ENCODE measurements at places on chromosomes 13 and 19.

- no peak for DNase-seq
Observed at GRCh38 chr19:6686628-6686975, 16.6 kb upstream of the TNFSF14 start.

- DNase-seq = no peak
Observed at GRCh38 chr19:30932854-30933253, 416.4 kb downstream of the TSHZ3 start.

- no peak for DNase-seq
Observed at GRCh38 chr19:41932259-41932719, 4.0 kb upstream of the ERFL start.

GRCh38 chr19:50464348-50464747 lies 12.0 kb upstream of the EMC10 start:
- no peak for DNase-seq

- DNase-seq = no peak
Observed at GRCh38 chr13:50353651-50354415, 338.6 kb downstream of the KCNRG start.

GRCh38 chr19:13987101-13987890 lies 18.8 kb downstream of the RFX1 start:
- no peak for DNase-seq

DNA sequence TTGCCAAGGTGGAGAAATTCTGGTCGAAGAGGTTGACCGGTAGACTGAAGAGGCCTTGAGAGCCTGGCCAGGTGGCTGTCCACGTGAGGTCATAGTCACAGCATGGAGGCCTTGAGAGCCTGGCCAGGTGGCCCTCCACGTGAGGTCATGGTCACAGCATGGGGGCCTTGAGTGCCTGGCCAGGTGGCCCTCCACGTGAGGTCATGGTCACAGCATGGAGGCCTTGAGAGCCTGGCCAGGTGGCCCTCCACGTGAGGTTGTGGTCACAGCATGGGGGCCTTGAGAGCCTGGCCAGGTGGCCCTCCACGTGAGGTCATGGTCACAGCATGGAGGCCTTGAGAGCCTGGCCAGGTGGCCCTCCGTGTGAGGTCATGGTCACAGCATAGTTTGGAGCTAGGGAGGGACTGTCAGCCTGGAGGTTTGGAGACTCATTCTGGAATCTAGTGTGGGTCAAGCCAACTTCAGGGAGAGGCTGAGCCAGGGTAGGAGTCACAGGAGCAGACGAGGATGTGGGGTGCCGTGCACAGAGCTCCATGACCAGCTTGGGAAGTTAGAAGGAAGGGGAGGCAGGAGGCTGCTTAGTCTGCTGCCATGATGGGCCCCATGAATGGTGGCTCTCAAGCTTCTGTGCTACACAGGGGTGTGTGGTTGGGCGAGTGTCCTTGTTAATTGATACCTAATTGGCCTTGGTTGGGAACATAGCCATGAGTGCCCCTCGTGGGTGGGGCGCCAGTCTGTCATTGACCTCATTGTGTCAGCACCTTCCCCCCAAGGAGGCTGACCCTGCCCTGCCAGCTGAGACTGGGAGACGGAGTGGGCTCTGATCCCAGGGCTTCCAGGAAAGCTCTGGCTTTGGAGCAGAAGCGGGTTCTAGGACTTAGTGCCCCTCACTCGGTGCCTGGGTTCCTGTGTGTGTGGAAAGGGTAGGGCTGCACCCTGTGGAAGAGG lies 4.0 kb downstream of the LENG9 start:
- no peak for DNase-seq

DNA sequence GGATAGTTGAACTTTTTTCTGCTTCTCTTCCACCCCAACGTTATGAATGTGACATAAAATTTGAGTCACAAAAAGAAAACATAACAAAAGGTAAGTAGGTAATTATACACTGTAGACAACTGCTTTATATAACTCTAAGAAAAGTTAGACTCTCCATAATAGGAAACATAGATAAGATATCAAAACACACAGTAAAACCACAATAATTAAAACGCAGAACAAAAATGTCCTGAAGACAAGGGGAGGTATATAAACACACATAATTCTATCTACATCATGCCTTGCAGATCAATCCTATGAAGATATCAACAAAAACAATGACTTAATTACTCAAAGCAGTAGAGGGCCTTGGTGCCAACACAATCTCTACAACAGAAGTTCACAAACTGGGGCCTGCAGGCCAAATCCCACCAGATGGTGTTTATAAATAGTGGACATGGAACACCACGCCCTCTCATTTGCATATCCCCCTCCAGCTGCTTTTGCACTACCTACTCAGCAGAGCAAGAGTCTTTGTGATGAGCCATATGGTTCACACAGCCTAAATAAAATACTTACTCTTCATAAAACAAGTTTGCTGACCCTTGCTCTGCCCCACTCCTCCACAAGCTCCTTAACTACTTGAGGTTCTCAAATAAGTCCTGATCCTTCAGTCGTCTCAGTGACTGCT lies 254.7 kb downstream of the KLF12 start:
- no peak for DNase-seq

DNA sequence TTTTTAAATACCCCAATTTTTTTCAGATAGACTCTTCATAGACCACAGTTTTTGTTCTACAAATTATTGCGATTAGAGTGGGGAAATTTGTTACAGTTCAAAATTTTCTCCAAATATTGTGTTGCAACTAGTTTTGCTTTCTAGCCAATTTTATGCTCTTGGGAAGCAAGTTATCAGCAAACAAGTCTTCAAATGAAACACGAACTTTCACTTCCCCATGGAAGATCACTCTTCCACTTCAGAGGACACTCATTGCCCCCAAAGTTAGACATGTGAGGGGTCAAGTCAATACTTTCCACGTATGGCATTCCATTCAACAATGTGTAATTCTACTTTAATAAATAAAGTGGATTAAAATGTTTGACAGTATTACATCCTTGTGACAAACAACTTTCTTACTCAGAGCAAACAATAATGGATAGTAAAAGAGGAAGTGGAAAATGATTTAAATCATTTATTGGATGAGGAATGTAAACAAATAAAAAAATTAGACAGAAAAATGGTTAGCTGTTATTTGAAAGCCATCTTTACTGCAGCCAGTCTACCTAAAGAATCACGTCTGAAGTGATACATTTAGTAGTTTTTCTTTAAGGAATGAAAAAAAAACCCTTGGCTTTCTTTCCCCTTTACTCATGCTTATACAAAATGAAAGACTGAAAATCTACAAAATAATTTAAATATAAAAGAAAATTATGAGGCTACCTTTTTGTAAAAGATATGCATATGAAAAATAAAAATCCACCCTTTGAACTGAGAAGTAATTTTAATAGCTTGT lies 41.2 kb upstream of the TNFSF11 start:
- no peak for DNase-seq

DNA sequence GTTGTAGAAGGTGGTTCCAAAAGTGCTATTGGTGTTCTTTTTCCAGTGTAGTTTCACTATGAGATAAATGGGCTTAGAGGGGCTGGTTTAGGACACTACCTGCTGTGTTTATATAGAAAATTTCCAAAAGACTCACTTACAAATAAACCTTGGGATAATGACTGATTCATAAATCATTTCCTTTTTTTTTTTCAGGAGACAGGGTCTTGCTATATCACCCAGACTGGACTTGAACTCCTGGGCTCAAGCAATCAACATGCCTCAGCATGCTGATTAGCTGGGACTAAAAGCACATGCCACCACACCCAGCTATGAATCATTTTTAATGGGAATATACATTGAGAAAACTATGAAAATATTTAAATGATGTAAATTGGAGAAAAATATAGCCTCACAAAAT lies 376.6 kb downstream of the PCDH9 start:
- DNase-seq = no peak

GRCh38 chr13:105097521-105097920 lies 1437.9 kb downstream of the EFNB2 start:
- DNase-seq = no peak

DNA sequence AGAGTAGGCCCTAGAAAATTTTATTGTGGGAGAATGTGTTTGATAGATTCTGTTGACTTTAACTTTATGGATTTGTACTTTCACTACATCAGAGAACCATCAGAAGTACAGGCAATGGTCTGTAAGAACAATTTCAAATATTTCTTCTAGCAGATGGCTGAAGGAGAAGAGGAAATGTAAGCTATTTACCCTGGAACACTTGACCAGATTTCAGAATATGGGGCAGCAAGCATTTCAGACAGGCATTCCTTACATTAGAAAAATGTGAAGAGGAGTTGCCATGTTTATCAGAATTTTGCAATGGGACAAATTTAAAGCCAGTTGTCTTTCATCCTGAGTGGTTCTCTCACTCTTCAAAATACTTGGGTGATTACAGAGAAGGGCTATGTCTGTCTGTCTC lies 7.5 kb downstream of the FRY start:
- no peak for DNase-seq

DNA sequence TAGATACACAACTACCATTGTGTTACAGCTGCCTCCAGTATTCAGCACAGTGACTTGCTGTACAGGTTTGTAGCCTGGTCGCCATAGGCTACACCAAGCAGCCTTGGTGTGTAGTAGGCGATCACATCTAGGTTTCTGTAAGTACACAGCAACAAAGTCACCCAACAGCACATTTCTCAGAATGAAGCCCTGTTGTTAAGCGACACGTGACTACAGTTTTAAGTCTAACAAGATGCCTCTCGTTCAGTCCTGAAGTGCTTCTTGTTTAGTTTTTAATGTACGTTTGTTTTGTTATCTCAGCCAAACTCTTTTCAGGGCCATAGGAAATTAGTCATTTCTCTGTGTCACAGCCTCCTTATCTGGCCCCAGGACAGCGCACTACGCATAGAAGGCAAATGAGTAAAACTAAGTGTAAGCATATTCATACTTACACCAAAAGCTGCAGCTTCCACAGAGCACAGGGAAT lies 50.0 kb upstream of the GPR183 start:
- peak; percentile 79 for DNase-seq

GRCh38 chr13:102945324-102945815 lies 99.5 kb downstream of the ERCC5 start:
- no peak for DNase-seq

GRCh38 chr13:100633461-100633860 lies 41.1 kb downstream of the TMTC4 start:
- peak; percentile 27 for DNase-seq

- DNase-seq = no peak
Observed at GRCh38 chr19:42251572-42252358, 3.2 kb downstream of the ERF start.

DNA sequence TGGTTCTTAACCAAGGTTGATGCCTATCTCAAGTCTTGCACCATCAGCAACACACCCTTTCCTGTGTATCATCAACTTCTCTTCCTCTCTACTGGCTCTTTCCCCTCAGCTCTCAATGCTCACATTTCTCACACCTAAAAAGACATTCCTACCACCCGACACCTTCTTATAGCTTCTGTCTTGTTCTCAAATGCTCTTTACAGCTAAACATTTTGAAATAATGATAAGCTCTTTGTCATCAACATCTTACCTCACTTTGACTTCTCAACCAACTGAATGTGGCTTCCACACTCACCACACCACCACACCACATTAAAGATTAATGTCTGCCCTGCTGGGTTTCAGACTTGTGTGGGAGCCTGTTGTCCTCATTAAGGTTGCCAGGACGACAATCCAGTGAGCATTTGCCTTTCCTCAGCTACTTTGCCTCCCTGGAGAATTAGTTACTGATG lies 67.8 kb downstream of the RXFP2 start:
- DNase-seq = no peak

- no peak for DNase-seq
Observed at GRCh38 chr13:103273825-103274224, 207.6 kb upstream of the SLC10A2 start.

- DNase-seq = no peak
Observed at GRCh38 chr19:34128558-34129250, 43.6 kb upstream of the LSM14A start.
